Activated gamma-delta T cell treated with anti-CD3 and anti-CD28 coated beads, Interleukin-2, amount 50 U/mL, for 16 hours (primary cell): ENCODE measurements at places on chromosomes 12 and 14.

- no peak for DNase-seq
These were observed 5.0 kb downstream of the STRAP start for GRCh38 chr12:15887043-15887817.

GRCh38 chr12:24134092-24134491 is 184.6 kb upstream of the SOX5 start:
- no peak for DNase-seq

- DNase-seq: no peak
These were observed 155.2 kb downstream of the TTC7B start for GRCh38 chr14:90660865-90661570.

- DNase-seq: no peak
These were observed 49.2 kb upstream of the ANP32D start for GRCh38 chr12:48423171-48423570.

DNA sequence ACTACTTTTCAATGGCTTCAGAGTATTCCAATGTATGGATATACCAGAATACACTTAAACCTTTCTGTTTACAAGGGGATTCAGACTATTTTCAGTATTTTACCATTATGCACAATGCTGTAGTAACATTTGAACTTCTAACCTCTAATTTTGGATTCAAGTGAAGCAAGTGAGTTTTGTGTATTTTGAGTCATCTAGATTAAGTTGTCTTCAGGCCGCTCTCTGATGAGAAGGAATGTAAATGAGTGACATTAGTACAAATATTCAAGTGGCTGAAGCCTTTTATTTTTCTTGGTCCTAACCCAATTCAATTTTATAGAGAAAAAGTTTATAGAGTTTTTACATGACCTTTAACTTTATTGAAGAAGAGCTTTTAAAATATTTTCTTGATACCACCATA is 125.6 kb downstream of the PDE3A start:
- no peak for DNase-seq

DNA sequence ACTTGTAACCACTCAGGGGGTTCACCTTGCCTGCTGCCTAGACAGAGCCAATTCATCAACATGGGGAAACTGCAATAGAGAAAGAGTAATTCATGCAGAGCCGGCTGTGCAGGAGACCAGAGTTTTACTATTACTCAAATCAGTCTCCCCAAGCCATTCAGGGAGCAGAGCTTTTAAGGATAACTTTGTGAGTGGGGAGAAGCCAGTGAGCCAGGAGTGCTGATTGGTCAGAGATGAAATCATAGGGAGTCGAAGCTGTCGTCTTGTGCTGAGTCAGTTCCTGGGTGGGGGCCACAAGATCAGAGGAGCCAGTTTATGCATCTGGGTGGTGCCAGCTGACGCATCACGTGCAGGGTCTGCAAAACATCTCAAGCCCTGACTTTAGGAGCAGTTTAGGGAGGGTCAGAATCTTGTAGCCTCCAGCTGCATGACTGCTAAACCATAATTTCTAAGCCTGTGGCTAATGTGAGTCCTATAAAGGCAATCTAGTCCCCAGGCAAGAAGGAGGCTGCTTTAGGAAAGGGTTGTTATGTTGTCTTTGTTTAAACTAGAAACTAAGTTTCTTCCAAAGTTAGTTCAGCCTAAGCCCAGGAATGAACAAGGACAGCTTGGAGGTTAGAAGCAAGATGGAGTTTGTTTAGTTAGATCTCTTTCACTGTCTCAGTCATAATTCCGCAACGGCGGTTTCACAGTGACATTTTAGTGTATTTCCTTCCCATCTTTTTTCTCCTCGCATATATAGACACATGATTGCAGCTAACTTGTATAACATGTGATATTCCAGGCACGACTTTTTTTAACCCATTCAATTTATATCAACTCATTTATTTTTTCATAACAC is 68.9 kb upstream of the NCOR2 start:
- no peak for DNase-seq

DNA sequence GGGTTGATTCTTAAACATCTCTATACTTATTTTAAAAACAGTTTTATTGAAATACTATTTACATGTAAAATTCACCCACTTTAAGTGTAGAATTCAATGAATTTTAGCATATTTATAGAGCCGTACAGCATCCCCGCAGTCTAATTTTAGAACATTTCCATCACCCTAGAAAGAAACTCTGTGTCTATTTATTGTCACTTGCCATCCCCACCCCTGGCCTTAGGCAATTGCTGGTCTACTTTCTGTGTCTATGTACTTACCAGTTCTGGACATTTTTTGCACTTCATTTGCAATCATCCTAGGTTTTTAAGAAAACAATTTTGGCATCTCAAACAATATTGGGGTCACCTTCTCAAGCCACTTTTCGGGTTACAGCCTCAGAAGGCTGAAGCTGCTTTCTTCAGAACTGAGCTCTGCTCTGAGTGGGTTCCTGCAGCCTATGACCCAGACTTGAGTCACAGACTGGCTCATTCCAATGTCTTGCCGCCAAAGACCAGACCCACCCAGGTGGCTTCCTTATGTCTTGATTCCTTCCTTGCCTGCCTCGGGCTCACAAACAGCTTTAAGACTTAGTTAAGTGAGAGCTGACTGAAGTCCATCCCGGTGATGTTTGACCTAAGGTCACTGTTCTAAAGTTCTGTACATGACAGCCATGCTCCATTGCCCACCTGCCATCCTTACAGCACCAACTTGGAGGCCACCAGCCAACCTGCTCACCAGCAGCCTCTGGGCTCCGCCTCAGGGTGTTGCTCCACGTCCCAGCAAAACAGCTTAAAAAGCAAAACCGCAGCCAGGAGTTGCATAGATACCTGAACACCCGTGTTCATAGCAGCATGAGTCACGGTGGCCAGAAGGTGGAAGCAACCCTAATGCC is 131.5 kb downstream of the CHST11 start:
- DNase-seq: no peak

GRCh38 chr12:117028254-117028653 is 71.0 kb downstream of the TESC start:
- DNase-seq: no peak

GRCh38 chr12:2248087-2248900 is 195.5 kb downstream of the CACNA1C start:
- DNase-seq: no peak

DNA sequence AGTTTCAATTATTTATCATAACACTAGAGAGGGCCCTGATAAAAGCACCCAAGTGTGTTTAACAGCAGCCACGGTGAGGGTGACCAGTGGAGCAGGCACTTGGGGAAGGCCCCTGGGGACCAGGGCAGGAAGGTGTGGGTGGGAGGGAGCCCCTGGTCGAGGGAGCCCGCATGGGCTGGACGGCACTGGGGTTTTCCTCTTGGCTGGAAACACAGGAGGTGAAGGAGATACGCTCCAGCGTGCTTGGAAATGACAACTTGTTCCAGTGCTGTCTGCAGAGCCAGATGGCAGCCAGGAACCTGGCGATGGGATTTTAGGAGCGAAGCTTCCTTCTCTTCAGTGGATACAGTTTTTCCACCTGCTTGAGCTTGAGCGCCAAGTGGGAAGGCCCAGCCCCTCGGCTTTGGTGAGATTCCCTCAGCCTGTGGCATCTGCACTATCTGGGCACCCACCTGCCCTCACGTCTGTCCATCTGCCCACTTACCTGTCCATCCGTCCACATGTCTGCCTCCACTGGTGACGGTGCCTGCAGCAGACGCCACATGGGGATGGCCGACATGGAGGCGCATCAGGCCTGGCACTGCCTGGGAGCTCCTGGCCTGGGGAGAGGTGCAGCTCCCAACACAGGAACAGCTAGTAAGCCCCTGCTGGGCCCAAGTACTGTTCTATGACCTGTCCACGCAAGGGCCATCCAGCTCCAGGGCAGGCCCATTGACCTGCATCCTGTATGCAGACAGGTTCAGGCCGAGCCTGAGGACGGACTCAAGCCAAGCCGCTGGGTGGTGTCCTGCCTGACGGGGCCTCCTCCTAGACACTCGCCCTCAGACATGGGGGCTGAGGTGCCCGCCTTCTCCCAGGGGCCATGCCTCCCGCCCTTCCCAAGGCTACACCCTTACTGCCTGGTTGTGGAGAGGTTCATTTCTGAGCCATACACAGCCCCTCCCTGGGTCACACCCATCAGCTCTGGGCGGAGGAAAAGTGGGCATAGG is 192.2 kb upstream of the C14orf180 start:
- DNase-seq: no peak

GRCh38 chr14:104998801-104999200 is 13.2 kb downstream of the CLBA1 start:
- DNase-seq: no peak

- DNase-seq: no peak
These were observed 65.1 kb downstream of the DIP2B start for GRCh38 chr12:50569876-50570275.

- no peak for DNase-seq
These were observed 928.7 kb downstream of the LRFN5 start for GRCh38 chr14:42535397-42535796.

DNA sequence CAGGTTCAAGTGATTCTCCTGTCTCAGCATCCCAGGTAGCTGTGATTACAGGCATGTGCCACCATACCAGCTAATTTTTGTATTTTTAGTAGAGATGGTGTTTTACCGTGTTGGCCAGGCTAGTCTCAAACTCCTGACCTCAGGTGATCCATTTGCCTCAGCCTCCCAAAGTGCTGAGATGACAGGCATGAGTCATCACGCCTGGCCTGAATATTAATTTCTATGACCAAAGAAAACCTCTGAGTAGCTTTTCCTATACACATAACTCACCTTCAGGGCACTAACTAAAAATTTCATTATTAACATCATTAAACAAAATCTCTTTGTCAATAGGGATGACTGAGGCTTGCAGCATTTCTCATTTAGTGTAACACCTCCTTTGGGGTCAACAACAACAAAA is 259.6 kb upstream of the KRR1 start:
- no peak for DNase-seq

- no peak for DNase-seq
These were observed 119.1 kb downstream of the ITPR2 start for GRCh38 chr12:26713885-26714383.

GRCh38 chr14:92973261-92973797 is 50.4 kb downstream of the CHGA start:
- no peak for DNase-seq

GRCh38 chr12:14776236-14776961 is 26.9 kb downstream of the WBP11 start:
- DNase-seq: no peak

- no peak for DNase-seq
These were observed 52.2 kb downstream of the KRT80 start for GRCh38 chr12:52139579-52140062.

- no peak for DNase-seq
These were observed 169.8 kb downstream of the LRIG3 start for GRCh38 chr12:58750484-58750883.
